Ascending aorta (tissue), 2 donors: ENCODE measurements at places on chromosomes 5 and 9. TPM values are rescaled to one million over a fixed set of nuclear protein-coding genes. Genes with fewer than 3 reads are reported as not detected.

ARL14EPL gene
- not detected for total RNA-seq

PRUNE2 gene
- 200 TPM for total RNA-seq

HTR4 gene
- 0.21 TPM for total RNA-seq

SURF4 gene
- 161 TPM for total RNA-seq

CTNND2 gene
- 0.11 TPM for total RNA-seq

PRKAA1 gene
- total RNA-seq, result 90.3 TPM

FAM170A gene
- total RNA-seq, result not detected

- H3K4me1 ChIP-seq, result peaks cover 9% of the 10 kb centered on the region
- no peak overlapping the region for H3K4me3 ChIP-seq
- no peaks in the 10 kb centered on the region for H3K27me3 ChIP-seq
Measured at GRCh38 chr5:57191163-57191562, 17.3 kb downstream of the GPBP1 start.

- H3K36me3 ChIP-seq, result peaks cover 50% of the 10 kb centered on the region
- DNase-seq, result no peak
- no peak overlapping the region for H3K27ac ChIP-seq
- no peak overlapping the region for H3K4me3 ChIP-seq
- H3K4me1 ChIP-seq, result peaks cover 6% of the 10 kb centered on the region
- no peaks in the 10 kb centered on the region for H3K27me3 ChIP-seq
Measured at GRCh38 chr5:52924456-52924855, 64.7 kb upstream of the ITGA2 start.

- H3K27ac ChIP-seq, result no peak overlapping the region
- H3K4me3 ChIP-seq, result no peak overlapping the region
- DNase-seq, result no peak
- H3K36me3 ChIP-seq, result no peaks in the 10 kb centered on the region
- H3K27me3 ChIP-seq, result no peaks in the 10 kb centered on the region
Measured at GRCh38 chr5:35308421-35308820, 78.1 kb upstream of the PRLR start.

DNA sequence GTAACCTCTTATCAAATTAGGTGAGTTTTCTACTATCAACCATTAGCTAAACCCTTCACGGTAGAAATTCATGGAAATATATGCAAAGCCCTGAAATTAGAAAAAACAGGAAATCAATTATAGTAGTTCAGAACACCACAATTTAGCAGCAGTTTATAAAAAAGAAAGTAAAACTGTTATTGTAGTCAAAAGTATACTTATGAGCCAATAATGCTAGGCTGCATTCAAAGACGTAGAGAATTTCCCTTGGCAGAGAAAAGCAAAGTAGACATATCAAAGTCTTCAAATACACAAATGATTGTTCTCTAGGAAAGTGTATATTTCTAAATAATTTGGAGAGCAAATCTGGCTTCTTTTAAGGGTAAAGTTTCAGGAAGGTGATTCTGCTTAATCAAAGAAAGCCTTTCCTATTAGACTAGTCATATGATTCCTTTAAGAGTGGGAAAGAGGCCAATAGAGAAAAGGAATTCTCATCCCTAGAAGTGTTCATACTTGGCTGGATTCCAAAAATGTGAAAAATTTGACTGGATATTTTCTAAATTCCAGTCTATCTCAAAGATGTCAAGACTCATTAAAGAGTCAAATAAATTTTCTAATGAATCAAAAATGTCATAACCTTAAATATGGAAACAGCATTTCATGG, 185.5 kb downstream of the SMC2 start:
- no peaks in the 10 kb centered on the region for H3K27me3 ChIP-seq
- H3K4me3 ChIP-seq, result peak overlapping the region; percentile 16
- DNase-seq, result no peak
- H3K36me3 ChIP-seq, result no peaks in the 10 kb centered on the region
- H3K27ac ChIP-seq, result no peak overlapping the region
- no peaks in the 10 kb centered on the region for H3K4me1 ChIP-seq

DNA sequence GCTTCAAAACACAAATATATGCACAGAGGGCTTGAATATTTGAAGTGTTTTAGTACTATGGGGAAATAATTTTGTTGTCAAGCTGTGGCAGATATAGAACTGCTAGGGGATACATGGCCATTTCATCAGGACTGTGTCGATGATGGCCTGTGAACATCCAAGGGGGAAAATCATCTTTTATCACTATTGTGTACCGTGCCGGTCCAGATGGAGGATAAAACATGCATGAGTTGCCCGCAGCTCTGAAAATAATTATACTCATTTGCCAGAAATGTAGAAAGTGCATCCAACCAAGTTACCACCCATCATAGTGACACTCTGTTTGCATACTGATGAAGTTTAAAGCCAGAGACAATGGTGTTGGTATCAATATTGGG, 405.9 kb downstream of the ZSWIM6 start:
- no peak overlapping the region for H3K27ac ChIP-seq
- no peaks in the 10 kb centered on the region for H3K4me1 ChIP-seq
- H3K4me3 ChIP-seq, result no peak overlapping the region

DNA sequence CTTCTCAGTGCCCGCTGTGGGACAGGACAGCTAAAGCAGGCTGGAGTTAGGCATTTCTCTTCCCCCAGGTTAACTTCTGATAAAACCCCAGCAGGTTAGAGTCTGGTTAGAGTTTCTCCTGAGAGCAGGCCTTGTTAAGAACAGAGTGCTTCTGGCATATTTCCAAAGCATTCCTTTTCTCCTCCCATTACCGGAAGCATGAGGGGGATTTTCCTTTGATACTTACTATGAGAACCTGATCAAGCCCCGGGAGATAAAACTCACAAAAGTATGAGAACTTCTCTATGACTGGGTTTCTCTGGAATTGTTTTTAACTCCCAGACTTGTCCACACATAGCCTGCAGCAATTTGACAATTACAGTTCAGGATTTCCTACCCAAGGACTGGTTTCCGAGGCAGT, 77.4 kb upstream of the MAST4 start:
- no peaks in the 10 kb centered on the region for H3K27me3 ChIP-seq
- no peak overlapping the region for H3K27ac ChIP-seq
- no peaks in the 10 kb centered on the region for H3K36me3 ChIP-seq
- no peak overlapping the region for H3K4me3 ChIP-seq

GRCh38 chr5:113118298-113118697, 141.7 kb downstream of the DCP2 start:
- H3K4me1 ChIP-seq, result no peaks in the 10 kb centered on the region
- H3K27me3 ChIP-seq, result no peaks in the 10 kb centered on the region
- no peak overlapping the region for H3K4me3 ChIP-seq
- no peak for DNase-seq
- H3K27ac ChIP-seq, result no peak overlapping the region
- no peaks in the 10 kb centered on the region for H3K36me3 ChIP-seq

DNA sequence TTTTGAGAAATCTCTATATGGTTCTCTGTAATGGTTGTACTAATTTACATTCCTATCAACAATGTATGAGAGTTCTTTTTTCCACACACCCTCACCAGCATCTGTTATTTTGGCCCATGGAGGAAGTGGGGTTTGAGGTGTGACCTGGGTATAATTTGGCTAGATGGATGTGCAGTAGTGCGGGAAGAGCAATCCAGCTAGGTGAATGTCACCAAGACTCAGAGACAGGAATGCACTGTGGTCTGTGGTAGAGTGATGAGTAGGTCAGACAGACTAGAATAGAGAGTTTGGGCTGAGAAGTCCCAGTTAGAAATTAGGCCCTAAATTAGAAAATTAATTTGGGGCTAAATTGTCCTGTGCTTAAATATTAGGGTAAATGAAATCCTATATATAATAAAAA, 32.8 kb upstream of the PIP5K1B start:
- H3K27me3 ChIP-seq, result no peaks in the 10 kb centered on the region
- H3K4me3 ChIP-seq, result no peak overlapping the region
- no peaks in the 10 kb centered on the region for H3K4me1 ChIP-seq
- no peaks in the 10 kb centered on the region for H3K36me3 ChIP-seq

DNA sequence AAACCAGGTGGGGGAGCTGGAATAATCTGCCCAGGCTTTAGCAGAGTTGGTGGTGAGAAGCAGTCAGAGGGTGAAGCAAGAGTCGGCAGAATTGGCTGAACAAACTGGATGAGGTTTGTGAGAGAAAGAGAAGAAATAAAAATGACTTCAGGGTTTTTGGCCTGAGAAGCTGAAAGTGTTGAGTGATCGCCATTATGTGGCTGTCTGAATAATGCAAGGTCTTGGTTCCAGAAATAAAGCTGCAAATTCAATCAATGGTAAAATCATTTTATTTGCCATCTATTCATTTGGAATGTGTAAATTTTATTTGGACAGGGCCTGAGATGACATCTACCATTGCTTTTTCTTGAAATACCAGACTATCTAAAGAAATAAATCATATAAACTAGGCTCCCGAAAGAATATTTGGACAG, 50.4 kb upstream of the DAB2 start:
- no peaks in the 10 kb centered on the region for H3K36me3 ChIP-seq
- H3K27ac ChIP-seq, result peak overlapping the region; percentile 47
- H3K4me3 ChIP-seq, result no peak overlapping the region
- no peaks in the 10 kb centered on the region for H3K27me3 ChIP-seq

- no peaks in the 10 kb centered on the region for H3K27me3 ChIP-seq
- no peaks in the 10 kb centered on the region for H3K36me3 ChIP-seq
- no peak overlapping the region for H3K27ac ChIP-seq
Measured at GRCh38 chr9:123867034-123867433, 62.9 kb downstream of the DENND1A start.

DNA sequence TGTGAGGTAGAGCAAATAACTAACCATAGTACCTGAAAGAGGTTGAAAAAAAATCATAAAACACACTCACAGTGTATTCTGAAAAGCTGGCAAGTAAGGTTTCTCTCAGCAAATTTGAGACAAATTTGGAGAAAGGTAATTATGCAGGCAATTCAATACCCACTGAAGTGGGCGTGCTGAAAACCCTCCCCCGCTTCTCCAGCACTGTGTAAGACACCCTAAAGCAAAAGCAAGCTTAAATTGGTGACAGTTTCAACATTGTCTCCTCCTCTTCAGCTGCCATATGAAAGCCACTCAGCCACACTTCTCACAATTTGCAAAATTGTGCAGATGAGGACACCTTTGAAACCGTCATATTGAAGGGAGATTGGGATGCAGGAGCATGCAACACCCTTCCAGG, 322.3 kb upstream of the CDH6 start:
- H3K4me3 ChIP-seq, result no peak overlapping the region
- H3K27me3 ChIP-seq, result no peaks in the 10 kb centered on the region
- H3K4me1 ChIP-seq, result no peaks in the 10 kb centered on the region
- H3K36me3 ChIP-seq, result no peaks in the 10 kb centered on the region
- DNase-seq, result no peak

GRCh38 chr9:72441848-72442607, 77.0 kb upstream of the ZFAND5 start:
- H3K27ac ChIP-seq, result no peak overlapping the region
- H3K27me3 ChIP-seq, result no peaks in the 10 kb centered on the region
- DNase-seq, result no peak
- H3K36me3 ChIP-seq, result no peaks in the 10 kb centered on the region
- no peak overlapping the region for H3K4me3 ChIP-seq
- H3K4me1 ChIP-seq, result no peaks in the 10 kb centered on the region

GRCh38 chr9:33923998-33924701, 107.2 kb downstream of the UBE2R2 start:
- no peak overlapping the region for H3K4me3 ChIP-seq
- H3K36me3 ChIP-seq, result peaks cover 63% of the 10 kb centered on the region
- peaks cover 2% of the 10 kb centered on the region for H3K4me1 ChIP-seq
- H3K27ac ChIP-seq, result no peak overlapping the region
- no peak for DNase-seq

DNA sequence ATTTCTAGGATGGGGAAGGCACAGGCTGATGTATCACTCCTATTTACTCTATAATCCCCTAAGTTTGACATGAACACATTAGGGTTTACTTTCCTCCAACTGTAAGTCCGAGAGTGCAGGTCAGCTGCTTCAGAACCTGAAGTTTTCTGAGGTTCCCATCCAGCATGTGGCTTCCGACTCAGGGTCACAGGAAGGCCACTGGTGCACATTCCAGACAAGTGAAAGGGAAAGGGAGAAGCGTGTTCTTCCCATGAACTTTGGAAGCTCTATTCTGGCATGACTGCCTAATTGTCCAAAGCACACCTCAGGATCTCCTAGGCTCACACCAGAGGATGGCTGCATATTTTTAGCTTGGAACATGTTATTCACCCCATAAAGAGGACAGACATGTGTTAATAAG, 602.6 kb downstream of the SEMA5A start:
- DNase-seq, result no peak
- H3K27ac ChIP-seq, result no peak overlapping the region
- H3K36me3 ChIP-seq, result no peaks in the 10 kb centered on the region
- no peaks in the 10 kb centered on the region for H3K4me1 ChIP-seq
- no peak overlapping the region for H3K4me3 ChIP-seq
- no peaks in the 10 kb centered on the region for H3K27me3 ChIP-seq
